ENCODE measurements at places on chromosomes 4 and X.

GRCh38 chr4:83252782-83253405, 31.7 kb downstream of the COQ2 start:
- peak; percentile 61 for DNase-seq

GRCh38 chrX:16711893-16712547, 449 bp downstream of the CTPS2 start:
- DNase-seq = no peak

DNA sequence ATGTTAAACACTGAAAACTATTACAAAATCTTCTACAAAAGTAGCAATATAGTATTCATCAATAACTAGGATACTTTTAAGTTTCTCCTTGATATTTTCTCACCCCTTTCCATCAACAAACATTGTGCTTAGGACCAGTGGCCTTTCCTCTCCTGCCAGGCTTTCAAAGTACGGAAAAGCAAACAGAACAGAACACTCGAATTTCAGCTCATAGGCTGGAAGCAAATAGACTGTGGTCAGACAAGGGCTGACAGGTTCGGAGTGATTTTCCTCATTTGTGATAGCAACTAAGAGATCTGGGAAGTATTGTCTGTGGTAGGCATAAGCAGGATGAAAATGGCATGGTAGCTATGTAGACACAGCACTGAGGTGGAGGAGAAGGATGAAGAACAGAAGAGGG, 68.6 kb upstream of the SORBS2 start:
- no peak for DNase-seq

- peak; percentile 73 for DNase-seq
Measured at GRCh38 chr4:89226665-89227574, 80.7 kb downstream of the GPRIN3 start.

- no peak for DNase-seq
Measured at GRCh38 chr4:36997727-36998126, 246.8 kb upstream of the NWD2 start.

DNA sequence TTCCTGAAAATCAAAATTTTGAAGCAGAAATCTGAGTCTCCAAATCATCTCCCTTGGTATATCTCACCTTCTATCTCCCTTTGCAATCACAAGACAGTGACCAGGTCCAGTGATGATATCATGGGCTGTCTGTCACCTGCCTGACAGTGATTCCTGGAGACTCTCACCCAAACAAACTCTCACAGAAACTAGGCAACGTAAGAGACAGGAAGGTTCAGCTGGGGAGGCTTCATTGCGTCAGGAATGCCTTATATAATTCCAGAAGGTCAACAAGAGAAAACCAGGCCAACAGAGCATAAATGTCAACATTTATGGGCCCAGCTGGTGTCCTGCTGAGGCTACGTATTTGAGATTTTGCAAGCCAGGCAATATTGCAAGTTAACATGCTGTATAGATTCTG, 412.7 kb downstream of the KCNIP4 start:
- no peak for DNase-seq

DNA sequence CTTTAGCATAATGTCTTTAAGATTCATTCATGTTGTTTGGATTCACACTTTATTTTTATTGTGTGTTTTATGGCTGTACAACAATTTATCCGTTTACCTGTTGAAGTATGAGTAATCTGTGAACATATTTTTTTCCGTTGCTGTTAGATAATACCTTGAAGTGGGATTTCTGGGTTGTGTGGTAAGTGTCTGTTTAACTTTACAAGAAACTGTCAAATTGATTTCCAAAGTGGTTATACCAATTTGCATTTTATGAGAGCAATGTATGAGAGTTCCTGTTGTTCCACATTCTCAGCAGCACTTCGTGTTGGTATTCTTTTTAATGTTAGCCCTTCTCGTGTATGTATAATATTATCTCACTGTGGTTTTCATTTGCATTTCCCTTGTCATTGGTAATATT, 53.6 kb downstream of the USP53 start:
- no peak for DNase-seq

- DNase-seq = no peak
Measured at GRCh38 chr4:87420276-87420830, 2.0 kb upstream of the NUDT9 start.

GRCh38 chrX:40109288-40110008, 11.7 kb upstream of the BCOR start:
- DNase-seq = no peak

DNA sequence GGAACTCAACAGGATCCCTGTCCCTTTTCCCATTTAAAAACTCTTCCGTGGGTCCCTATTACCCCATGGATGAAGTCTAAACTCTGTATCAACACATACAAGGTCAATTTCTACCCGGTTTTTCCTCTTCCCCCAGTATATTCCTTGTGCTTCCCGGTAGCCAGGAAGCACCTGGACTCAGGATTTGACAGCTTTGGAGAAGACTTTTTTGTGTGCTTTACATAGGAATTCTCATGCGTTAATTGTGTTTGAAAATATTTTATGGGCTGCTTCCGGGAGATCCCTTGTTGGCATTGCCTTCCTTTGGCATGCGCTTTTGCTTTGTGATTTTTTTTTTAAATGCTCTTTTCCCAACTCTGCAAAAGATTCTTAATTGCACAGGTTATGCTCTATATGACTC, 7.2 kb downstream of the SMS start:
- DNase-seq = no peak

DNA sequence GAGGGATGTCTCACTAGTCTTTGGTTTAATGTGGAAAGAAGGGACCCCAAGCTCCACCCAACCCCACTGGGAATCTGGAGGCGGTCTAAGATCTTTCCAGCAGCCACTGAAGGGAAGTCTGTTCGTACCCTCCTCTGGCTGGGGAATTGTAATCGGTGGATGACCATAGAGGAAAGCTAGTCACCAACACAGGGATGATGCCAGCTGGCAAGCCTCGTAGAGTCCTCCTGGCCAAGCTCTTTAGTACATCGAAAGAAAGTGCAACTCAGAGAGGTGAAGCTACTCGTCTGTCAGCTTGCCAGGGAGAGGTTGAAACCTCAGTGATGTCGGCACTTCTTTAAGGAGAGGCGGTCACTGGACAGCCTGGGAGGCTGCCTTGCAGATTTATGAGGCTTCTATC, 58.7 kb downstream of the MAMLD1 start:
- no peak for DNase-seq

DNA sequence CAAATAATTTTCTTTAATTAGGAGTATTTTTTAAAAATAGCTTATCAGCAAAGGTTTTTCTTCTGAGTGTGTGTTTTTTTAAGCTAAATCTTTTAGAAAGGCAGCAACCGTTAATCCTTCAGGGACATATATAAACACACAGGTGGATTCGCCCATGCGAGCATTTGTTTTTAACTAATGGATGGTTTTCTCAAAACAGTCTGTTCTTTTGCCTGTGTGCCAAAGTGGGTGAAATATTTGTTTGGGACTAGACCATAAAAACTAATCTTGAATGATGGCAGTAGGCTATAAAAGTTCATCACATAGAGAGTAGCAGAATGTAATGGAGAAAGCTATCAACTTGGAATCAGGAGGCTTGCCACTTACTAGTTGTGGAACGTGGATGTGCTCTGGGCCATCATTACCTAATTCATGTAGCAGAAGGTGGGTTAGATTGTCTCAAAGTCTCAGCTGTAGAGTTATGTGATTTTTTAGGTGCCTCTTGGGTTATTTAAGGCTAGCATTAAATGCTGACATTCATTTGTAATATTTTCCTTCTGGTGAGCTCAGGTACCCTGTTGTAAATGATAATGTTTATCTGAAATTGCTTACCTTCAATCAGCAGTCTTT, 7.4 kb upstream of the TAPT1 start:
- DNase-seq = no peak

DNA sequence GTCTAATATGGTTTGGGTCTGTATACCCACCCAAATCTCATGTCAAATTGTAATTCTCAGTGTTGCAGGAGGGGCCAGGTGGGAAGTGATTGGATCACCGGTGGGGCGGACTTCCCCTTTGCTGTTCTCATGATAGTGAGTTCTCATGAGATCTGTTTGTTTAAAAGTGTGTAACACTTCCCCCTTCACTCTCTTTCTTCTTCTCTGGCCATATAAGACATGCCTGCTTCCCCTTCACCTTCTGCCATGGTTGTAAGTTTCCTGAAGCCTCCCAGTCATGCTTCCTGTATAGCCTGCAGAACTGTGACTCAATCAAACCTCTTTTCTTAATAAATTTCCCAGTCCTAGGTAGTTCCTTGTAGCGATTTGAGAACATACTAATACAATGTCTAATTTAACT, 19.7 kb upstream of the SCRG1 start:
- no peak for DNase-seq

DNA sequence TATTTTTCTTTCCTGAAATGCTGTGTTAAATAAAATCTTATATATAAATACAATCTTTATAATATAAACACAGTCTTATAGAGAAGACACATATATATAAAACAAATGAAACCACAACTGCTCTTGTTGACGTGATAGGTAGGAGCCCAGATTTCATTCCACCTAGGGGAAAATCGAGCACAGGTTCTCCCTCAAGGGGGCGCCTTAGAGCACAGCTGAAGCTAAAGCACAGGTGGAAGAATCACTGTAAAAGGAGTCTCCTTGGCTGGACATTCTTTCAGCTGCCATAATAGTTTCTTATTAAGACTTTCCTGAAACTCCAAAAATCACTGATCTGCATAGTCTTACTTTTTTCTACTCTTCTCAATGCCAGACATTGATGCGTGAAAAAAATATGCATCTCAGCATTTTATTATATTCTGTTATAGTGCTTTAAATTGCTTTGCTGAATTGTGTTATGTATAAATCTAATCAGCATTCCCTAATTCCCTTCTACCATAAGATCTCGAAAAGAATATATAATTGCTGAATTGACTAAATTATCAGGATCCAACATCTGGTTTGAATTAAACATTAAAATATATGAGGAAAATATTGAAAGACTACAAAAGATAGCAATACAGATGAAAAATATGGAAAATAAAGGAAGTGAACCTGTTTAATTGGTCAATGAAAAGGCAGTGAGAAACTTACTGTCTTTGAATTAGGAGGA, 25.5 kb upstream of the RXFP1 start:
- DNase-seq = no peak

- no peak for DNase-seq
Measured at GRCh38 chrX:154298312-154298711, 2.7 kb downstream of the TKTL1 start.

DNA sequence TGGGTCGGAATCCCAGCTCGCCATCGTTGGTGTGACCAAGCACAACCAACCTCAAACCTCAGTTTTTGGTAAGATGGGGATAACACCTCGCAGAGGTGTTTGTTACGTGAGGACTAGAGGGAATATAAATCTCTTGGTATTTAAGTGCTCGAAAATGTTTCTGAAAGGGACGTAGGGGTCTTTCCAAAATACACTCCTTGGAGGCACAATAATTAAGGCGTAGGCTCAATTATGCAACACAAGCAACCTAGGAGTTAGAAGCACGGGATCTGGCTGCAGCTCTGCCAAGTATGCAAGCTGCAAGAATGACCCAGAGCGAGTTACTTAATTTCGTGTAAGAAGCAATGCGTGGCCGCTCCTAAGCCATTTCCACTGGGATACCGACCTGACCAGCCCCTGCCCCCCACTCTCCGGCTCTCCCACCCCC, 552 bp downstream of the ADH5 start:
- no peak for DNase-seq

DNA sequence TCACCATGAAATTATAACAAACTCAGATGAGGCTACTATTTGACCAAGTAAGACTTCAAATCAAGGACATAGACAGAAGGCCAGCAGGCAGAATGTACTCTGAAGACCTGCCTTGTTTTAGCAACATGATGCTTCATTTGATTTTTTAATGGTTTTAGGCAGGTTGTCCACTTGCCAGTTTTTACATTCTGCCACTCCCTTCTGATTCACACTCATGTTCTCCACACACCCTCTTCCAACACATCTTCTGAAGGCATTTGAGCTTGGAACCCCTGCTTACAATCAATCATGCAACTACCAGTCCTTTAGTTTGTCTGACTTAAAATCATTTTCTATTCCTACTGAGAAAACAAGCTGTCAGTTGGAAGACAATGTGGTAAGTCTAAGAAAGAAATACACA, 114.9 kb upstream of the SMIM31 start:
- no peak for DNase-seq

DNA sequence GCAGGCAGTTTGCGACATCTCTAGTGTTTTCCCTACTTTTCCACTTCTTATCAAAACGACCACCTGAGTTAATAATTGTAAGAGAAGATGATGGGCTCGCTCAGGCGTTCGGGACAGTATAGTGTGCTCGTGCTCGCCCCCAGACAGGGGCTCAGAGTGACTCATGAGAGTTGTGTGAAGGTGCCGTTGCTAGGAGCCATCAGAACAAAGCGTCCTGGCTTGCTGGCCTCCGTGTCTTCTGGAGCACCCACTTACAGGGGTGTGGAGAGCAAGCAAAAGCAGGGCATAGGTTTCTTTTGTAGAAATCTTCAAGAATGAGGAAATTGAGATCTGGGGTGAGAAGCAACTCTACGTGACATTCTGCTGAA, 73.0 kb upstream of the ADGRG2 start:
- no peak for DNase-seq

GRCh38 chrX:136574548-136574947, 42.5 kb downstream of the VGLL1 start:
- DNase-seq = no peak

- DNase-seq = no peak
Measured at GRCh38 chr4:90007494-90008167, 113.0 kb downstream of the MMRN1 start.

- no peak for DNase-seq
Measured at GRCh38 chr4:186554539-186554913, 841 bp downstream of the MTNR1A start.

DNA sequence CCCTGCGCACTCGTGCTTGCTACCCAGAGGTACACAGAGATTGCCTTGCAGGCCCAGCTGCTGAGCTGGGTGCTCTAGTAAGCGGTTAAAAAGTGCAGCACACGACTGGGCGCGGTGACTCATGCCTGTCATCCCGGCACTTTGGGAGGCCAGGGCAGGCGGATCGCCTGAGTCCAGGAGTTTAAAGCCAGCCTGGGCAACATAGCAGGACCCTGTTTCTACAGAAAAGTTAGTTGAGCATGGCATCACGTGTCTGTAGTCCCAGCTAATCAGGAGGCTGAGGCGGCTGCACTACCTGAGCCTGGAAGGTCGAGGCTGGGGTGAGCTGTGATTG, 5.5 kb downstream of the UVSSA start:
- no peak for DNase-seq

DNA sequence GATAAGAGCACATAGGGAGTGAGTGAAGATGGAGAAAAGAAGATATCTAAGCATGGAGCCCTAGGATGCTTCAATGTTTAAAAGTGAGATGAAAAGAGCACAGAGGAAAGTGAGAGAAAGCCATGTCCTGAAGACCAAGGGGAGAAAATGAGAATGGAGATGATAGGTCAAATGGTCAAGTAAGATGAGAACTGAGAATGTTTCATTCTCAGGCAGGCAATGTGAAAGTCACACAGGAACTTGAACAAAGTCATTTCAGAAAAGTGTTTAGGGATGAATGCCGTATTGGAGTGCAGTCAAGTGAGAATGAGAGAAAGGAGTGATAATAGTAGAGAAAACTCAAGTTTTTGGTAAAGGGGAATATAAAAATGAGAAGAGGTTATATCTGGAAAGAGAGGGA, 148.7 kb upstream of the PTCHD1 start:
- no peak for DNase-seq

- DNase-seq = no peak
Measured at GRCh38 chrX:137278825-137279224, 245.0 kb upstream of the GPR101 start.

Data from activated T-cell treated with anti-CD3 and anti-CD28 coated beads, Interleukin-2, amount 50 U/mL, for 4 hours (primary cell).